ENCODE measurements at places on chromosomes 3 and 15. TPM values are rescaled to one million over a fixed set of nuclear protein-coding genes. Genes with fewer than 3 reads are reported as not detected.

- DNase-seq, result no peak
These were observed 136.9 kb upstream of the TOPAZ1 start for GRCh38 chr3:44104668-44105321.

- DNase-seq, result no peak
These were observed 96.3 kb downstream of the STT3B start for GRCh38 chr3:31629054-31629453.

- no peak for DNase-seq
These were observed 33.6 kb downstream of the VGLL4 start for GRCh38 chr3:11610044-11610671.

DNA sequence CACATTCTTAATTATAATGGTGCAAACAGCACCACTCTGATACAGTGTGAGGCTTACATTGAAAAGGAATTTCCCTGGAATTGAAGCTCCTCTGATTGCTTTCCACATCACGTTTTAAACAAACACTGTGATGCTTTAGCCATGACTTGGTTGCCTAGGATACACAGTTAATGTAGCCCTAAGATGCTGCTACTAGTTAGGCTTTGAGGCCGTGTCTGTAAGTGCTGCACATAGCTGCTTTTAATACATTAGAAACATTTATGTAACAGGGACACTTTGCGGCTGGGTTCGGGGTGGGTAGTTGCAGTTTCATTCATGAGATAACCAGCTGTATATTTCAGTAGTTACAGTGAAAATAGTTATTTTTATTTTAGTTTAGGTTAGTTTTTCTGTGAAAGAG is 334.7 kb downstream of the NLGN1 start:
- DNase-seq, result no peak

- DNase-seq, result no peak
These were observed 59.9 kb downstream of the FAM43A start for GRCh38 chr3:194745422-194746184.

- no peak for DNase-seq
These were observed 106.3 kb upstream of the MEIS2 start for GRCh38 chr15:37206690-37207089.

DNA sequence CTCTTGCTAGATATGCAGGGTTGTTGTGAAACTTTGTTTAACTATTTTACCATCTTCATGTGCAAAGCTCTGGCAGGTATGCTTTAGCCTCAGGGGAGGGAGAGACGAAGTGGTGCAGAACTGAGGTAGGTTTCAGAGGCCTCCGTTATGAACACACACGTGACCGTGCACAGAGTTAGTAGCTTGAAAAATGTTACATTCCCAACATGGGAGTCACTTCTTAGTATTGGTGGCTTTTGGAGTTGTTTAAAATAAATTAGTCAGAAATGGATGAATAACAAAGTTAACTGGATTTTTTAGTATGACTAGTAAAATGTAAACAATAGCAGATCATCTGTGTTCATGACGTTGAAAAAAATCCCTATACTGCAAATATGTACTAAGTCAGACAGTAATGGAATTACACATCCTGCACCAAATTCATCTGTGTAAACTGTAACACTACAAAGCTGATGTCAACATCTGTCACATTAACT is 279.6 kb downstream of the KLF13 start:
- no peak for DNase-seq

DNA sequence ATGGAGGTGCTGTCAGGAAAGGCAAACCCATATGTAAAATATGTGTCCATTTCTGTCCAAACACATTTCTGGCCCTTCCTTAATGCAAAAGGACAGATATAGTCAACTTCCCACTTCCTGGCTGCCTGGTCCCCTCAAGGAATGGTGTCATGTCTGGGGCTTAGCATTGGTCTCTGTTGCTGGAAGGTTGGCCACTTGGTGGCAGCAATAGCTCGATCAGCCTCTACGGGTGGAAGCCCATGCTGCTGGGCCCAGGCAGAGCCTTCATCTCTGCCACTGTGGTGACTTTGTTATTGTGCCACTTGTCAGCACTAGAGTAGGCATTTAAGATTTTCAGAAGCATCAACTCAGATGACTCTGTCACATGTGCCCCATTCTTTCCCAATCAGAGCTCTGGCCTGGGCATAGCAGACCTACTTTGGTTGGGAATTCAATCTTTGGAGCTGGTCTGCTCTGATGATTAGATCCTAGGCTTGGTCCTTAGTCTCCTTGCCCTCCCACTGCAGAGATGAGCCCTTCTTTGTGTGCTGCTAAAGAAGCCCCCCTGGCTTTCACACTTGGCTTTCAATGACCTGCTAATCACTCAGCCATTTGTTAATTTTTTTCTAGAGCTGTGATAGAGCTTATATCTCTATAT is 51.0 kb upstream of the SPSB4 start:
- peak; percentile 64 for DNase-seq

DNA sequence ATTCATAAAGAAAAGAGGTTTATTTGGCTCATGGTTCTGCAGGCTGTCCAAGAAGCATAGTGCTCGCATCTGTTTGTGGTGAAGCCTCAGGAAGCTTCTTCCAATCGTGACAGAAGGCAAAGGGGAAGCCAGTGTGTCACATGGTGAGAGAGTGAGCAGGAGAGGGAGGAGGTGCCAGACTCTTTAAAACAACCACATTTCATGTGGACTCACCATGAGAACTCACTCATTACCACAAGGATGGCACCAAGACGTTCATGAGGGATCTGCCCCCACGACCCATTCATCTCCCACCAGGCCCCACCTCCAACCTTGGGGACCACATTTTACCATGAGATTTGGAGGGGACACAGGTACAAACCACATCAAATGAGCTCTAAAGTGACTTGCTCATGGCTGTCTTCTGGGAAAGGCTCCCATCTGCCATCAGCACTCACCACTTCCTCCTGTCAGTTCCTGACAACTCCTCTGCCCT is 327.3 kb upstream of the TLE3 start:
- no peak for DNase-seq

GRCh38 chr3:107285197-107285596 is 92.0 kb upstream of the CCDC54 start:
- no peak for DNase-seq

GRCh38 chr15:20657084-20657483 is 115.5 kb upstream of the GOLGA6L6 start:
- DNase-seq, result no peak

GRCh38 chr3:23654571-23654970 is 151.2 kb upstream of the UBE2E1 start:
- DNase-seq, result no peak

The SLC22A13 gene
- polyA plus RNA-seq, result 6.1 TPM

The NDN gene
- 83.9 TPM for polyA plus RNA-seq

The PLA2G4F gene
- 37.4 TPM for polyA plus RNA-seq

The RASL12 gene
- 6.2 TPM for polyA plus RNA-seq

The SLC35G2 gene
- 2.7 TPM for polyA plus RNA-seq

The TNNC1 gene
- polyA plus RNA-seq, result 6.8 TPM

The CCR9 gene
- polyA plus RNA-seq, result not detected

The RPLP1 gene
- 1,853 TPM for polyA plus RNA-seq

The GABRB3 gene
- polyA plus RNA-seq, result 5.1 TPM
